Upper lobe of right lung (tissue), 1 donor: ENCODE measurements at places on chromosomes 12 and 14.

- H3K27ac ChIP-seq = no peak overlapping the region
- peaks cover 23% of the 10 kb centered on the region for H3K36me3 ChIP-seq
- DNase-seq = no peak
- peaks cover 8% of the 10 kb centered on the region for H3K4me1 ChIP-seq
Measured at GRCh38 chr14:75155169-75155568, 21.2 kb downstream of the TMED10 start.

DNA sequence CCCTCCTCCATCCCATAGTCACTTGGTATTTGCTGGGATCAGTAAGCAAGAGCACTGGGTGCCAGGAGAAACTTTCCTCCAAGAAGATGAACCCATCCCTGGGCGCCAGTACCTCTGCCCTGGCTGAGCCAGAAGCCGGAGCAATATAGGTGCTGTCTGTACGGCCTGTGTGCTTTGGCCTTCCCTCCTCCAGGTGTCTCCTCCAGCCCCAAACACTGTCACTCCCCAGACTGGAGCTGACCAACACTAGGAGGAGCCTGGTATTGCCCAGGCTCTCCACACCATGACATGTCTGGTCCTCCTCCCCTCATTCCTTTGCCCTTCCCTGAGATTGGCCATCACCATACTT lies 4.9 kb downstream of the GSTZ1 start:
- no peaks in the 10 kb centered on the region for H3K27me3 ChIP-seq
- no peak overlapping the region for H3K27ac ChIP-seq
- peaks cover 7% of the 10 kb centered on the region for H3K4me1 ChIP-seq
- H3K4me3 ChIP-seq = no peak overlapping the region
- no peaks in the 10 kb centered on the region for H3K36me3 ChIP-seq

DNA sequence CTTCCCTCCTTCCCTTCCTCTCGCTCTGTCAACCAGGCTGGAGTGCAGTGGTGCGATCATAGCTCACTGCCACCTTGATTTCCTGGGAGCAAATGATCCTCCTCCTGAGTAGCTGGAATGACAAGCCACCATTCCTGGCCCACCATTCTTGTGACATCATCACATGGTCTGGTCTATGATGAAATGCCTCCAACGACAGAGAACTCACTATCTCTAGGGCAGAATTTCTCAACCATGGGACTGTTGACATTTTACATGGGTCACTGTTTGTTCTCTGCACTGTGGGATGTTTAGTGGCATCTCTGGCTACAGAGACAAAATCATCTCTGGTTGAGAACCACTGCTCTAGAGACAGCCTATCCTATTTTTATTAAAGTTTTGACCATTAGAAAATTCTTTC lies 9.7 kb downstream of the VRK1 start:
- H3K36me3 ChIP-seq = no peaks in the 10 kb centered on the region
- no peak for DNase-seq
- no peaks in the 10 kb centered on the region for H3K4me1 ChIP-seq
- no peak overlapping the region for H3K27ac ChIP-seq
- H3K27me3 ChIP-seq = no peaks in the 10 kb centered on the region

DNA sequence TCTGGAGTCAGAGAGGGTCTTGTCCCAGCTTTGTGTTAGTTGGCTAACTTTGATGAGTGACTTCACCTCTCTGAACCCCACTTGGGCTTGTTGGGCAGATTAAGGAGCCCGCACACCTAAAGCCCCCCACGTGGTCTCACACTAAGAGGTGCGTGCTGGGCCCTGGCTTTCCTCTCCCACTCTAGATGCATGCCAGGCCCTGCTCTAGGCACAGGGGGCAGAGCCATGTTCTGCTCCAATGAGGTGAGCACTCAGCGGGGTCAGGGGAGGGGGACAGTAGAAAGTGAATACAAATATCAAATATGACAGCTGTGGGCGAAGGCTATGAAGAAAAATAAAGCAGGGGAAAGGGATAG lies 119.0 kb downstream of the GCH1 start:
- no peak overlapping the region for H3K4me3 ChIP-seq
- H3K27me3 ChIP-seq = no peaks in the 10 kb centered on the region
- H3K4me1 ChIP-seq = peaks cover 6% of the 10 kb centered on the region
- peaks cover 36% of the 10 kb centered on the region for H3K36me3 ChIP-seq

DNA sequence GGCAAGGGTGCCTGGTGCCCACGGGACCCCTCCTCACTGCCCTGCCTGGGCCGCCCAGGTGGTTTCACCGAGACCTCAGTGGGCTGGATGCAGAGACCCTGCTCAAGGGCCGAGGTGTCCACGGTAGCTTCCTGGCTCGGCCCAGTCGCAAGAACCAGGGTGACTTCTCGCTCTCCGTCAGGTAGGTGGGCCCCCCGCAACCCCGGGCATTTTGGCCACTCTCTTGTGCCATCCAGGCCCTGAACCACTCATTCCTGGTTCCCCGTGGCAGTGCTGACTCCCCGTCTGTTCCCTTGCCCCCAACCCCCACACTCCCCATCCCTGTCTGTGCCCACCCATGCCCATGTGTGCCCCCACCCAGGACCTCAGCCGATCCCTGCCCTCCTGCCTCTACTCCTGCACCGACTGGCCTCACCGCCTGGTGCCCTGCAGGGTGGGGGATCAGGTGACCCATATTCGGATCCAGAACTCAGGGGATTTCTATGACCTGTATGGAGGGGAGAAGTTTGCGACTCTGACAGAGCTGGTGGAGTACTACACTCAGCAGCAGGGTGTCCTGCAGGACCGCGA lies 480 bp downstream of the PTPN6 start:
- no peaks in the 10 kb centered on the region for H3K27me3 ChIP-seq
- H3K27ac ChIP-seq = peak overlapping the region; percentile 89
- H3K4me3 ChIP-seq = peak overlapping the region; percentile 60
- peaks cover 30% of the 10 kb centered on the region for H3K4me1 ChIP-seq

GRCh38 chr12:47276253-47276620 lies 196.5 kb upstream of the AMIGO2 start:
- H3K4me1 ChIP-seq = peaks cover 31% of the 10 kb centered on the region
- H3K27ac ChIP-seq = peak overlapping the region; percentile 77
- no peak overlapping the region for H3K4me3 ChIP-seq
- no peak for DNase-seq

- H3K4me1 ChIP-seq = no peaks in the 10 kb centered on the region
- H3K27ac ChIP-seq = no peak overlapping the region
- no peak overlapping the region for H3K4me3 ChIP-seq
- H3K27me3 ChIP-seq = no peaks in the 10 kb centered on the region
- no peak for DNase-seq
- no peaks in the 10 kb centered on the region for H3K36me3 ChIP-seq
Measured at GRCh38 chr12:63266988-63267387, 116.0 kb upstream of the AVPR1A start.

DNA sequence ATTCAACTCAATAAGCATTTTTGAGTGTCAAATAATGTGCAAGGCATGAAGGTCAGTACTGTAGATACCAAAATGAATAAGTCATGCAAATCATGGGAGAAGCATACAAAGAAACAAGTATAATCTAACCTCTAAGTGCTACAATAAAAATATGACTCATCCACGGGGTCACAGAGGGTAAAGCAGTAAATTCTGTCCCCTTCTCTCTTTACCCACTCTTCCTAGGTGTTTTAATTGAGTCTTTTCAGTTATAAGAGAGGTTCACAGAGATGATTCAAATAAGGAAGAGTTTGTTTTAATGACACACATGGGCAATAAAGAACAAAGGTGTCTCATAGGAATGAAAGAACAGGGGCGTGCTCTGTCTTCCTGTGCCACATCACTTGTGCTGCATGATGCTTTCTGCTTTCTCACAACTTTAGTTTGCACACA lies 71.5 kb upstream of the DAAM1 start:
- H3K4me1 ChIP-seq = no peaks in the 10 kb centered on the region
- no peaks in the 10 kb centered on the region for H3K27me3 ChIP-seq
- no peak overlapping the region for H3K27ac ChIP-seq
- DNase-seq = no peak

DNA sequence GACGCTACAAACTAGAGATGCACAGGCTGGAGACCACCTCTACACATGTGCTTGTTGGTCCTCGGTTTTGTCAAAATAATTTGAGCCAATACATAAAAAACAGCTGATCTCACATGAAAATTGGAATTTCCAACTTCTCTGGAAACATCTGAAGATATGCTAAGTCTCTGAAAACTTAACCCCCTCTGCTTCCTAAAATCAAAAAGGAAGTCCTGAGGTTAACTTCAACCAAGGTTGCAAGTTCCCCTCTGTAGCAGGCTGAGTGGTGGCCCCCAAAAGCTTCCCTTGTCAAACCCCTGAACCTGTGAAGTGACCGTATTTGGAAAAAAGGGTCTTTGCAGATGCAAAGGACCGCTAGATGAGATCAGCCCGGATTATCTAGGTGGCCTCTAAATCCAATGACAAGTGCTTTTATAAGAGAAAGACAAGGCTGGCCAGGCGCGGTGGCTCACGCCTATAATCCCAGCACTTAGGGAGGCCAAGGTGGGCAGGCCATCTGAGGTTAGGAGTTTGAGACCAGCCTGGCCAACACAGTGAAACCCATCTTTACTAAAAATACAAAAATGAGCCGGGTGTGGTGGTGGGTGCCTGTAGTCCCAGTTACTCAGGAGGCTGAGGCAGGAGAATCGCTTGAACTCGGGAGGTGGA lies 32.0 kb upstream of the VPS37B start:
- H3K36me3 ChIP-seq = no peaks in the 10 kb centered on the region
- DNase-seq = no peak
- no peaks in the 10 kb centered on the region for H3K27me3 ChIP-seq
- H3K4me3 ChIP-seq = no peak overlapping the region
- no peak overlapping the region for H3K27ac ChIP-seq

GRCh38 chr12:104384141-104384880 lies 72.4 kb upstream of the CHST11 start:
- H3K36me3 ChIP-seq = no peaks in the 10 kb centered on the region
- no peaks in the 10 kb centered on the region for H3K27me3 ChIP-seq
- no peak overlapping the region for H3K27ac ChIP-seq
- DNase-seq = no peak
- peaks cover 5% of the 10 kb centered on the region for H3K4me1 ChIP-seq
- no peak overlapping the region for H3K4me3 ChIP-seq
